NCI-H524 (cell line): ENCODE measurements at places on chromosomes 5 and 9.

GRCh38 chr9:137458194-137459151 is 661 bp downstream of the NSMF start:
- peak; percentile 90 for DNase-seq

DNA sequence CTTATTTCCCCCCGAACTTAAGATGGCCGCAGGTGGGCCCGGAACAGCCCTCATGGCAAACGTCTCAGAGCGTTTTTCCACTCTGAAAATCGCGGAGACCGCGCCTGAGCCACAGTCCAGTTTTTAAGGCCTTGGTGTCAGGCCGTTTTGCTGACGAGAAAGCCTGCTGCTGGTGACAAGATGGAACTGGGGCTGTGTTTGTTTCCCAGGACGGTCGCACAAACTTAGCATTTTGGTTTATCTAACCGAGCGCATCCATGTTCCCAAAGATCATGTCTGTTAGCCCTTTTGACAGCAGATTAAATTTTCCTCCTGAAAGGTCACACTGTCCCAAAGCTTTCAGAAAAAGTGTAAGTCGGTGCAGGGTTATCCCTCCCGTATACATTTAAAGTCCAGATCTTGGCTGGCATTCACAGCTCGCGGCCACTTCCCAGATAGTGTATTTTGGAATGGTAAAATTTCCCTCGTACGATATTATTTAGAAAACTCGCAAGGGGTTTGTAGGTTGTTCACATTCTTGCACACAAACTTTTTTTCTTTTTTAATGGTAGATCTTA is 812 bp downstream of the SREK1 start:
- no peak for DNase-seq

DNA sequence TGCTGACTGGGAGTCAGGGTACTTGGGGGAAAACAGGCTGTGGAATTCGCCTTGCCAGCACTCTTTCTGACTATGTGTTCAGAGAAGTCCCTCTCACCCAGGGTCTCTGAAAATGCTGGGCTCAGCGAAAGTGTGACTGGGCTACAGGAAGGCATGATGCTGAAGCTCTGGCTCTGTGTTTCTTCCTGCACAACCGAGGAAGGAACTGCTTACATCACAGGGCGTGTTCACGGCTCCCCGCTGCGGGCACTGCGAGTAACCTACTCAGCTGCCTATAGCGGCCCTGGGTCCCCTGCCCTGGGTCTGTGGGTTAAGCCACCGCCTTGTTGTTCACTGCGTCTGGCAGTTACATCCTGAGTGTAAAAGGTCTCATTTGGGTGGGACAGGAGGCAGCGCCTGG is 222.4 kb upstream of the IRX4 start:
- DNase-seq = no peak

GRCh38 chr5:55634209-55634805 is 77.8 kb downstream of the SLC38A9 start:
- no peak for DNase-seq

DNA sequence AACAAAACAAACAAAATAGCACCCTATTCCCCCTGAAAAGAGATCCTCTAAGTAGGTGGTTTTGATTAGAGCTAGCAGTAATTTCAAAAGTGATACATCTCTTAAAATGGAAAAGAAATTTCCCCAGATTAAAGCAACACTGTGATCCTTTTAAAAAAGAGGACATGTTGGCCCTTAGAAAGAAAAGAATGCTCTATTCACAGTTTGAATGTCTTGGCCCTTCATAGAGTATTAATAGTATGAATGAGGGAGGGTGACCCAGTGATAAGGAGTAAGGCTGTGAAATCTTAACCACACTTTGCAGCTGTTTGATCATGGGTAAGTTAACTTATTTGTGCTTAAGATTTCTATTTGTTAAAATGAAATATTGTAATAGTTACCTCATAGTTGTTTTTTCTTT is 467.7 kb upstream of the MEF2C start:
- no peak for DNase-seq

- DNase-seq = no peak
Measured at GRCh38 chr5:149015126-149015525, 47.7 kb downstream of the SH3TC2 start.

DNA sequence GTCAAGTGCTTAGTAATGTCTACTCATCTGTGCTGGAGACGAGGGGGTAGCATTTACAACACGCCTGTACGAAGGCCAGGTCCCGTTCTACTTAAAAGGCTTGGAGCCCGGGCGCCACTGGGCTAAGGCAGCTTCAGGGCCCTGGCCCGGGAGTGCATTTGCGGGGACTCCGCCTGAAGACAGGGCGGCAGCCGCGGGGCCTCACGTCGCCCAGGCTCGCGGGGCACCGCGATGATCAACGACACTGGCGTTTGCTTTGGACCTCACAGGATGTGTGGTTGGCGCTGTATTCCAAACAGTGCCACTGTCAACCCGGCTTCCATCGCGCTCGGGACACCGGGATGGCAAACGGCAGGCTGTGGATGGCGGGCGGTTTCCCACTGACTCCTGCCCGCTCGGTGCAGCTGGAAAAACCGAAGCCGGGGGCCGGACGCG is 1.1 kb upstream of the TENT4A start:
- peak; percentile 40 for DNase-seq

GRCh38 chr5:61603211-61603908 is 271.3 kb downstream of the ZSWIM6 start:
- DNase-seq = no peak

GRCh38 chr5:92969781-92970237 is 611.2 kb downstream of the NR2F1-AS1 start:
- DNase-seq = no peak

DNA sequence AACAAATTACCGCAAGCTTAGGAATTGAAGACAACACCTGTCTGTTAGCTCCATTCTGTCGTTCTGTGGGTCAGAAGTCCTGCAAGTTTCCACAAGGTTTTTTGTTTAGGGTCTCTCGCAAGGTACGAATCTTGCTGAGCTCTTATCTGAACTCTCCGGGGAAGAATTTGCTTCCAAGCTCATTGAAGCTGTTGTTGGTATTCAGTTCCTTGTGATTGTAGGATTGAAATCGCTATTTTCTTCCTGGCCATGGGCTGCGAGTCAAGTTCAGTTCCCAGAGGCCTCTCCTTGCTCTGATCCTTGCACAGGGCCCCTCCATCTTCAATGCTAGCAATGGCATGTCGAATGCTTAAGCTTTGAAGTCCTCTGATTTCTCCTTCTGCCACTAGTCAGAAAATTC is 53.5 kb upstream of the CNTLN start:
- DNase-seq = no peak

DNA sequence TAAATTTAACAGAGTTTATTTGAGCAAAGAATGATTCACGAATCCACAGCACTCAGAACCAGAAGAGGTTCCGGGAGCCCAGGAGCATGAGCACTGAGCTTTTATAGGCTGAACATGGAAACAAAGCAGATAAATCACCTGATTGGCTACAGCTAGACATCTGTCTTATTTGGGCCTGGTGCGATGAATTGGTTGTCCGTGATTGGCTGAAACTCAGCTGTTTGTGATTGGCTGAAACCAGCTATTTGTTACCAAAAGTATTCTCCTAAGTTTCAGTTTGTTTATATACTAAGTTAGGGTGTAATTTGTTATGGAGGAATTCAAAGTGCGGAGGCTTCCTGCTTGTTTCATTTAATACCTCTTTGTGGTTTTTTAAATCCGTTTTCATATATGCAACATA is 15.8 kb upstream of the LCP2 start:
- no peak for DNase-seq

DNA sequence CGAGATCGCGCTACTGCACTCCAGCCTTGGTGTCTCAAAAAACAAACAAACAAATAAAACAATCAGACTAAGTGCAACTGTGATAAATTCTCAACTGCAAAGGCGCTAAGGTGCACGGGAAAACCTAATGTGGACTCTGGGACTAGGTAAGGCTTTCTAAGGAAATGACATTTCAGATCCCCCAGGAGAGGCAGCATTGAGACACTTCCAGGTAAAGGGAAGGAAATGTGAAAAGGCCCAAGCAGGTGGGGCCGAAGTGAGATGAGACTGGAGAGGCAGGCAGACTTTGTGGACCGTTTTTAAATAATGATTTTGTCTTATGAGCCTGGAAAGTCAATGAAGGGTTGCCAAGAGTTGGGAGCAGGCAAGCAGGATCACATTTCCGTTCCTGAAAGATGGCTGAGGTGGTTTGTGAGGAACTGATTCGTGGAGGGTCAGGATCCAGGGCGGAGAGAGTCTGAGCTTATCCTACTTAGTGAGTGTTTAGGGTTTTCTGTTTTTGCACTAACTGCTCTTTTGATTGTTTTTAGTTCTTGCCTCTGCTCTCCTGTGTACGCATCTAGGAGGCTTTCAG is 2.0 kb upstream of the APBA1 start:
- DNase-seq = no peak

DNA sequence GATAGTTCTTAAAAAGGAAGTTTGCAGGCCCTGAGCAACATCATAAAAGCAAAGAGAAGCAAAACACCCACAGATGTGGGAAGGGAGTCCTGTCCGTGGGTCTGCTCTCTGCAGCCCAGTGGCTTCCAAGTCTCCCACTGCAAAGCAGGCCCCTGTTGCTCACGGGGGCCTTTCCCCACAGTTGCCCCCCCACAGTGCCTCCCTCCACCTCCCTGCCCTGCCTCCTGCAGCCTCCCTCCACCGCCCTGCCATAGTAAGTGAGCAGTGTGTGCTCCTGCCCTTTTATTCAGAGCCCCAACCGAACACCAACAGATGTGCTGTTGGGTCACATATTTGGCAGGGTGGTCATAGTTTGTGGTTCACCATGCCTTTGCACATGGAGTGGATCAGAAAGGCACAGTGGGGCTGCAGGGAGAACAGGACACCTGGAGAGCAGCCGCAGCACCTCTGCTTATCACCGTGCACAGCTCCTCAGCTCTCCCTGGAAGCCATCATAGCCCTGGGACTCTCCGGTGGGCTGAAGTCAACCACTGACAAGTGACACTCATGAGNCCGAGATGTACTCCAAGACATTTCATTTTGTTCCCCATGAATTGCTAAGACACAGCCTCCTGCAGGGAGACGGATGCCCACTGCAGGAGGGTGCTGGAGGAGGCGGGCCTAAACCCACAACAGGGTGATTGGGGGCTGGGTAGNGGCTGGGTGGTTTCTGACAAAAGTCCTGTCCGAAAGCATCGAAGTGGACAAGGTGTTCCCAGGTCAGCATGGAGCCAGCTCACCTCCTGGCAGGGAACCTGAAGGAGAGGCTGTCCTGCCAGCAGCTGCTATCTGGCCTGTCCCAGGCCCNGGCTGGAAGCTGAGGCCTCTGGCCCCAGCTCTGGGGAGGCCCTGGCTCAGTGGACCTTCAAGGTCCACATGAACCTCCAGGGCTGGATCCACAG is 278.9 kb downstream of the GADD45G start:
- DNase-seq = no peak

DNA sequence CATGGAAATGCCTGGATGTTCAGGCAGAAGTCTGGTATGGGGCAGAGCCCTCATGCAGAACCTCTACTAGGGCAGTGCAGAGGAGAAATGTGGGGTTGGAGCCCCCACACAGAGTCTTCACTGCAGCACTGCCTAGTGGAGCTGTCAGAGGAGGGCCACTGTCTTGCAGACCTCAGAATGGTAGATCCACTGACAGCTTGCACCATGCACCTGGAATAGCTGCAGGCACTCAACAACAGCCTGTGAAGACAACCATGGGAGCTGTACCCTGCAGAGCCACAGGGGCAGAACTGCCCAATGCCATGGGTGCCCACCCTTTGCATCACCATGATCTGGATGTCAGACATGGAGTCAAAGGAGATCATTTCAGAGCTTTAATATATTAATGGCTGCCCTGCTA is 36.9 kb downstream of the TRIP13 start:
- DNase-seq = no peak

DNA sequence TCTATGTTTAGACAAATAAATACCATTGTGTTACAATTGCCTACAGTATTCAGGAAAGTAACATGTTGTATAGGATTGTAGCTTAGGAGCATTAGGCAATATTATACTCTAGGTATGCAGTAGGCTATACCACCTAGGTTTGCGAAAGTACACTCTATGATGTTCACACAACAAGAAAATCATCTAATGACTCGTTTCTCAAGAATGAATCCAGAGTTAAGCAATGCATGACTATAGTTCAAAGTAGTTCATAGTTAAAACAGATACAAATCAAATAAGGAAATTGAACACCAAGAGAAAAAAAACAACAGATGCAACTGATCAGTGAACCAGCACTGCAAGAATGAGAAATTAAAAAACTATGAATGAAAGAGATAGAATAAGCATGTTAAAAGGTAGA is 27.6 kb upstream of the ABLIM3 start:
- DNase-seq = no peak

GRCh38 chr5:179139936-179140235 is 79.7 kb downstream of the ZNF354C start:
- DNase-seq = no peak

- peak; percentile 63 for DNase-seq
Measured at GRCh38 chr5:95283761-95284571, 928 bp downstream of the MCTP1 start.

GRCh38 chr5:169149317-169149716 is 151.6 kb downstream of the SLIT3 start:
- peak; percentile 31 for DNase-seq

DNA sequence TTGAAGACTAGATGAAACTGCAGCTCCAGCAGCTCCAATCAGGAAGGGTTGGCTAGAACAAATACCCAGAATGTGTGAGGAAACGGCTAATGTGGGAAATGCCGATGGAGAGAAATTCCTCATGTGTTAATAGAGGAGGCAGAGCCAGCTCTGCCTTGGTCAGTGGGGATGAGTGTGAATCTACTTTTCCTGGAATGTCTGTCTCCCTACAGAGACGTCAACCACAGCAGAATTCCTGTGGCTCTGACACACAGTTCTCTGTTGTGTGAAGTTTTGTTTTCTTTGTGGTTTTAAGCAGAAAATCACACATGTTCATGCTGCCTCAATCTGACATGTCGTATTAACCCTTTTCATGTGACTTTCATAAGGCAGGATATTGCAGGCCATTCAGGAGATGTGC is 476.6 kb upstream of the WWC1 start:
- DNase-seq = no peak

DNA sequence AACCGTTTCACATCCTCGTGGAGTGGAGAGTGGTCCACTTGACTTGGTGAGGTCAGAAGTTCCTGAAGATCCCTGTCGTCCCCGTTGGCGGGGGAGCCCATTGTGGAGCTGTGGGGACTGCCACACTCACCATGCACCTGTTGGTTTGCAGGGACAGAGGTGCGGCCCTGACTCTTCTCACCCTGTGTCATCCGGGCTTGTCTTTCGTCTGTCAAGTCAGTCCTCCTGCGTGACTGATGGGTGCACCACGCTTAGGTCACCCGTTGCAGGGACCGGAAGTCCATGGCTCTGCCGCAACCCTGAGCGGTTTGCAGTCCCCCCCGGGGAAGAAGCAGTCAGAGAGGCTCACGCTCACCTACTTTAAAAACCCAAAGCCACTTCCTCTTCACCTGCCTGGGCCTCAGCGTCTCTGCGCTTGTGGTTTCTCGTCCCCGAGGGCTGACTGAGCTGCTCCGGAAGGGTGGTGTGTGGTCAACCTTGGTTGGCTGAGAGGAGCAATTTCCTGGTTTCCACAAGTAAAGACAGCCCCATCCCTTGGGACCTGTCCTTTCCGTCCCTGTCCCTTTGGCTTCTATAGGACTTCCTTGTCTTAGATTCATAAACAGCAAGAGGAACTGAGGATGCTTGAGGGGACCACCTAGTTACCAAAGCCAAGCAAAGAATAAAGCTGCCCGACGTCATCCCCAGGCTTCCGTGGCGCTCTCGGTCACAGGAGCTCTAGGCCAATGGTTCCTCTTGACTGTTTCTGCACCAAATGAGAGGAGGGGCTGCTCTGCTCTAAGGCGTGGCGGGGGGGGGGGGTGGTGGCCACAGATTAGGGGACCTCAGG is 53.2 kb downstream of the USP20 start:
- DNase-seq = no peak
